ENCODE measurements at places on chromosomes 3 and 15.

GRCh38 chr3:115092220-115092791 is 54.8 kb downstream of the ZBTB20 start:
- H3K4me1 ChIP-seq = no peaks in the 10 kb centered on the region
- DNase-seq = no peak
- no peaks in the 10 kb centered on the region for H3K36me3 ChIP-seq
- H3K27ac ChIP-seq = no peak overlapping the region

DNA sequence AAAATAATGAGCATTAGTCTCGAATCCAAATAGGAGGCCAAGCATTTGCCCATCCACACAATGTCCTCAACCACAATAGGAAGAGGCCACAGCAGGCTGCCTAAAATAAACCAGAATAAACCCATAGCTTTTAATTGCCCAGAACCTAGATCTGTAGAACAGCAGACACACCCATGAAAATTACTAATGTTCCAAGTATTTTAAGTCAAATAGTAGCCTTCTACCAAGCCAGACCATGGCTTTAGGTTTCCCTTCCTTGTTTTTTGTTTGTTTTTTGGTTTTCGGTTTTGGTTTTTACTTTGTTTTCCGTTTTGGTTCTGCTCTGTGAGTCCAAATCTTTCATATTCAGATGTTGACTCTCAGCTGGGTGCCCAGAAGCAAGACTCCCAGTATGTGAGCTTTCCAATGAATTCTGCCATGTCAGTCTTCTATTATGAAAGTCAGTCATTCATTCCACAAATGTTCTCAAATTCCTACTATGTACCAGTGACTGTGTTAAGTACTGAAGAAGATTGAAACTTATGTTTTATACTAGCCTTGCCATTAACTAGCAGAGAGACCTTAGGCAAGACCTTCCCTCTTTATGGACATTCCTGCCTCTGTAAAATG is 57.8 kb upstream of the BOC start:
- no peak overlapping the region for H3K27ac ChIP-seq
- H3K4me1 ChIP-seq = no peaks in the 10 kb centered on the region
- no peaks in the 10 kb centered on the region for H3K36me3 ChIP-seq
- no peaks in the 10 kb centered on the region for H3K27me3 ChIP-seq
- H3K4me3 ChIP-seq = no peak overlapping the region

GRCh38 chr3:14804835-14805780 is 13.7 kb upstream of the FGD5 start:
- no peaks in the 10 kb centered on the region for H3K36me3 ChIP-seq
- H3K27ac ChIP-seq = no peak overlapping the region
- H3K27me3 ChIP-seq = peaks cover 21% of the 10 kb centered on the region
- no peak for DNase-seq
- no peak overlapping the region for H3K4me3 ChIP-seq

GRCh38 chr15:57609805-57610529 is 18.3 kb downstream of the MYZAP start:
- peak overlapping the region; percentile 61 for H3K27ac ChIP-seq
- no peaks in the 10 kb centered on the region for H3K27me3 ChIP-seq
- peaks cover 47% of the 10 kb centered on the region for H3K4me1 ChIP-seq
- H3K36me3 ChIP-seq = 0 out of 2 replicates have a peak, but pooled peaks cover 5% of the 10 kb centered on the region

- no peak overlapping the region for H3K4me3 ChIP-seq
- no peaks in the 10 kb centered on the region for H3K36me3 ChIP-seq
- H3K4me1 ChIP-seq = no peaks in the 10 kb centered on the region
- H3K27me3 ChIP-seq = no peaks in the 10 kb centered on the region
- no peak for DNase-seq
These were observed 347.3 kb downstream of the CNTN3 start for GRCh38 chr3:74267131-74267530.

- DNase-seq = no peak
- no peaks in the 10 kb centered on the region for H3K27me3 ChIP-seq
- H3K4me1 ChIP-seq = peaks cover 21% of the 10 kb centered on the region
- H3K27ac ChIP-seq = no peak overlapping the region
- no peak overlapping the region for H3K4me3 ChIP-seq
These were observed 34.6 kb upstream of the APEH start for GRCh38 chr3:49639551-49639950.

- no peaks in the 10 kb centered on the region for H3K36me3 ChIP-seq
- H3K27me3 ChIP-seq = no peaks in the 10 kb centered on the region
- H3K27ac ChIP-seq = no peak overlapping the region
- no peak overlapping the region for H3K4me3 ChIP-seq
These were observed 117.5 kb downstream of the EDEM1 start for GRCh38 chr3:5304789-5305683.

GRCh38 chr3:65748326-65748725 is 290.4 kb downstream of the MAGI1 start:
- no peak overlapping the region for H3K27ac ChIP-seq
- H3K4me3 ChIP-seq = no peak overlapping the region
- DNase-seq = no peak
- H3K4me1 ChIP-seq = no peaks in the 10 kb centered on the region
- no peaks in the 10 kb centered on the region for H3K27me3 ChIP-seq
- no peaks in the 10 kb centered on the region for H3K36me3 ChIP-seq

GRCh38 chr3:30766522-30766921 is 127.9 kb downstream of the GADL1 start:
- DNase-seq = no peak
- H3K4me3 ChIP-seq = no peak overlapping the region
- peaks cover 10% of the 10 kb centered on the region for H3K4me1 ChIP-seq
- H3K36me3 ChIP-seq = no peaks in the 10 kb centered on the region

DNA sequence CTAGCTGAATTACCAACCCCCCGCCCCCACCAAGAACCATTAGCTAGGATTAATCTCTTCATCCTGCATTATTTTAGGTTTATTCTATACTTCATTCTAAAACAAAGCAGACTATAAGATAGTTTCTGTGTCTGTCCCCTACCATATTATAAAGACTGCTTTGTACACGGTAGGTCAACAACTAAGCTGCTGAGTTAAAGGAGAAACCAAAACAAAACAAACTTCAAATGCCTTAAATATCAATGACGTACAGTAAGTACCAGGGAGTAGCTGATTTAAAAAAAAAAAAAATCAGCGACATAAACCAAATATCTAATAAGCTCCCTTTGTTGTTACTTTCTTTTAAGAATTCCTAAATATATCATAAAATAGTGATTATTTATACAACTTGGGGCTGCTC is 7.8 kb upstream of the VGLL4 start:
- H3K36me3 ChIP-seq = no peaks in the 10 kb centered on the region
- no peaks in the 10 kb centered on the region for H3K27me3 ChIP-seq
- no peak overlapping the region for H3K27ac ChIP-seq
- H3K4me3 ChIP-seq = no peak overlapping the region

DNA sequence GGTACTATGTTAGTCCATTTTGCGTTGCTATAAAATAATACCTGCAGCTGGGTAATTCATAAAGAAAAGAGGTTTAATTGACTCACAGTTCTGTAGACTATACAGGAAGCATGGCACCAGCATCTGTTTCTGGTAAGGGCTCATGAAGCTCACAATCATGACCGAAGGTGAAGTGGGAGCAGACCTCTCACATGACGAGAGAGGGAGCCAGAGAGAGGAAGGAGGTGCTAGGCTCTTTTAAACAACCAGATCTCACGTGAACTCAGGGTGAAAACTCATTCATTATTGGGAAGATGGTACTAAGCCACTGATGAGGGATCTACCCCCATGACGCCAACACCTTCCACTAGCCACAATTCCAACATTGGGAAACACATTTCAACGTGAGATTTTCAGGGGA is 301.7 kb upstream of the MDFIC2 start:
- H3K4me1 ChIP-seq = no peaks in the 10 kb centered on the region
- H3K27ac ChIP-seq = no peak overlapping the region
- no peak for DNase-seq
- H3K27me3 ChIP-seq = peaks cover 17% of the 10 kb centered on the region
- H3K4me3 ChIP-seq = no peak overlapping the region

- no peak overlapping the region for H3K4me3 ChIP-seq
- no peaks in the 10 kb centered on the region for H3K4me1 ChIP-seq
- peaks cover under 1% of the 10 kb centered on the region for H3K27me3 ChIP-seq
- no peak for DNase-seq
- no peak overlapping the region for H3K27ac ChIP-seq
These were observed 134.4 kb downstream of the CACNA1D start for GRCh38 chr3:53628536-53629401.

- H3K4me3 ChIP-seq = no peak overlapping the region
- H3K27ac ChIP-seq = no peak overlapping the region
- DNase-seq = no peak
- H3K36me3 ChIP-seq = peaks cover 17% of the 10 kb centered on the region
- H3K4me1 ChIP-seq = no peaks in the 10 kb centered on the region
- H3K27me3 ChIP-seq = no peaks in the 10 kb centered on the region
These were observed 136.2 kb downstream of the SUCLG2 start for GRCh38 chr3:67518236-67518635.

DNA sequence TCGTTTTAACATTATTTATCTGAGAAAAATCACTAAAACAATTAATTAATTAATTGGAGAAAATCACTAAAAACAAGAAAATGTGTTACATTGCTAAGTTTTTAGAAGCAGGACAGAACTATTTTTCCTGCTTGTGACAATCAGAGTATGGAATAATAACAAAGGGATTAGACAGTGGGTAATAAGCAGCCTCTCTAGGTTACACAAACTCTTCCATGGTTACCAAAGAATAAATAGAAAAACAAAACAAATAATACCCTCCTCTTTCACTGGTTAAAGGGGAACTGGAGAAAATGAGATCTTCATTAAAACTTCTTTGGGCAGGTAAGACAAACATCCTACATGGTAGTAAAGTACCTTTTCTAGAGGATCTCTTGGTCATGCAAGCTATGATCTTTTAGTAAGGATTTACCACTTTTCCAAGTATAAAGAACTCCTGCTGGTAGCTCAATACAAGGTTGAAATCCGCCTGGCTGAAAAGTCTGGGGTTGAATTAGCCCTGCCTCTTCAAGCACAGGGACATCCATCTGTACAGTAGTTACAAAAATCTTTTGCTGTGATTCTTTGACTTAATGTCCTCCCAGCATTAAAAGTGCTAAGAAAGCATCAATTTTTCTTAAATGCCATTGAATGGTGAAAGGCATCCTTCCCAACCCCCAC is 2.5 kb upstream of the PLCH1 start:
- no peak overlapping the region for H3K4me3 ChIP-seq
- no peaks in the 10 kb centered on the region for H3K4me1 ChIP-seq
- H3K36me3 ChIP-seq = no peaks in the 10 kb centered on the region
- H3K27ac ChIP-seq = no peak overlapping the region

DNA sequence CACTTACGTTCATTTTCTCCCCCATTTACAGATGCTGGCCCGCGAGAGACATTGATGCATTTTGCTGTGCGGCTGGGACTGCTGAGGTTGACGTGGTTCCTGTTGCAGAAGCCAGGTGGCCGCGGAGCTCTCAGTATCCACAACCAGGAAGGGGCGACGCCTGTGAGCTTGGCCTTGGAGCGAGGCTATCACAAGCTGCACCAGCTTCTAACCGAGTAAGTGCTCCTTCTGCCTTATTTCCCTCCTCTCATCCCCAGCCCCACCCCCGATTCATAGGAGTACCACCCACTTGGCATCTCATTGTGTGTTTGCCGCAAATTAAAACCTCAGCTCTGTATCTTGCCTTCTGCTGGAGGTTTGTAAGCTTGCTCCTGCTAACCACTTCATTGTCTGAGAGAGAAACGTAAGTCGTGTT is 163.3 kb downstream of the AKAP13 start:
- no peaks in the 10 kb centered on the region for H3K27me3 ChIP-seq
- H3K27ac ChIP-seq = no peak overlapping the region
- no peaks in the 10 kb centered on the region for H3K4me1 ChIP-seq
- H3K36me3 ChIP-seq = peaks cover 46% of the 10 kb centered on the region
- DNase-seq = no peak
